ENCODE measurements at places on chromosomes 5 and 9. TPM values are rescaled to one million over a fixed set of nuclear protein-coding genes. Genes with fewer than 3 reads are reported as not detected.

The ZNG1C gene
- 58.5 TPM for total RNA-seq

The GCNT1 gene
- 4.2 TPM for total RNA-seq

The GPR151 gene
- total RNA-seq, result not detected

The CMYA5 gene
- total RNA-seq, result 0.07 TPM

The CDH10 gene
- 0.16 TPM for total RNA-seq

The C5orf58 gene
- total RNA-seq, result not detected

The CEP72 gene
- 8.9 TPM for total RNA-seq

The PRDM9 gene
- not detected for total RNA-seq

The ANKRD31 gene
- 0.05 TPM for total RNA-seq

The ALAD gene
- 14.7 TPM for total RNA-seq

The IFNB1 gene
- not detected for total RNA-seq

The GMCL2 gene
- not detected for total RNA-seq

The STX17 gene
- total RNA-seq, result 9.5 TPM

The GIN1 gene
- 4.6 TPM for total RNA-seq

The DMGDH gene
- not detected for total RNA-seq

The GALNT10 gene
- 96.2 TPM for total RNA-seq

The TYRP1 gene
- not detected for total RNA-seq

The AK3 gene
- 46.8 TPM for total RNA-seq

The CARD9 gene
- total RNA-seq, result 0.85 TPM

The OR1Q1 gene
- total RNA-seq, result not detected

The JADE2 gene
- total RNA-seq, result 25.0 TPM

The UNC13B gene
- total RNA-seq, result 10.1 TPM

The SLCO6A1 gene
- total RNA-seq, result not detected

The TAF11L11 gene
- 0.15 TPM for total RNA-seq

The GOLM1 gene
- 108 TPM for total RNA-seq

The PRKAA1 gene
- 64.0 TPM for total RNA-seq

The TAF11L5 gene
- total RNA-seq, result not detected

The IFNA13 gene
- total RNA-seq, result not detected

The FABP6 gene
- 0.97 TPM for total RNA-seq

The HTR4 gene
- not detected for total RNA-seq

The NXNL2 gene
- 0.67 TPM for total RNA-seq

The SLC36A2 gene
- not detected for total RNA-seq

The NFX1 gene
- total RNA-seq, result 29.9 TPM

The FGD3 gene
- 0.23 TPM for total RNA-seq

The IFNA1 gene
- total RNA-seq, result not detected

The ACOT12 gene
- not detected for total RNA-seq

The PCDHGA5 gene
- total RNA-seq, result 0.07 TPM

The RNF208 gene
- total RNA-seq, result 1.8 TPM

The TAF11L9 gene
- not detected for total RNA-seq

The FGF18 gene
- total RNA-seq, result 0.44 TPM

The CCNI2 gene
- total RNA-seq, result 0.20 TPM

The GABRA6 gene
- not detected for total RNA-seq

The TAF1L gene
- not detected for total RNA-seq

The ADAMTS19 gene
- not detected for total RNA-seq

The KCNMB1 gene
- total RNA-seq, result not detected
